CD4-positive, alpha-beta T cell treated with Interleukin-6 at 100 ng/mL for 8 hours (primary cell): ENCODE measurements at places on chromosomes 4 and X.

GRCh38 chr4:2829321-2829932 lies 14.2 kb upstream of the ADD1 start:
- DNase-seq = no peak

DNA sequence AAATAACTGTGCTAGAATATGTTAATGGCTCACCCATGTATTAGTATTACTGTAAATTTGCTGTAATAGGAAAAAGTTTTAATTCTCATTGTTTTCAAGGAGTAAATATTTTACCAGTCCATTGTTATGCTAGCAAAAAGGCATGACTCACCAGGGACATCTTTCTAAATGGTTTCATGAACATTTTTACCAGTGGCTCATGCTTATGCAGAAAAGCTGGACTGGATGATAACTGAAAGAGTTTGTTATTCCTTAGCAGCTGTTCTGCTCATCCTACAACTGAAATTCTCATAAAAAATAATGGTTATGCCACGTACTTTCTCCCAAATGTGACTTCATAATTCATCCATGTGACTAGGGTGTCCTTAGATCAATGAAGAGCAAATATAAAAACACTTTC lies 111.9 kb upstream of the PCDH18 start:
- no peak for DNase-seq

GRCh38 chr4:25743971-25744370 lies 88.3 kb downstream of the SLC34A2 start:
- DNase-seq = no peak

DNA sequence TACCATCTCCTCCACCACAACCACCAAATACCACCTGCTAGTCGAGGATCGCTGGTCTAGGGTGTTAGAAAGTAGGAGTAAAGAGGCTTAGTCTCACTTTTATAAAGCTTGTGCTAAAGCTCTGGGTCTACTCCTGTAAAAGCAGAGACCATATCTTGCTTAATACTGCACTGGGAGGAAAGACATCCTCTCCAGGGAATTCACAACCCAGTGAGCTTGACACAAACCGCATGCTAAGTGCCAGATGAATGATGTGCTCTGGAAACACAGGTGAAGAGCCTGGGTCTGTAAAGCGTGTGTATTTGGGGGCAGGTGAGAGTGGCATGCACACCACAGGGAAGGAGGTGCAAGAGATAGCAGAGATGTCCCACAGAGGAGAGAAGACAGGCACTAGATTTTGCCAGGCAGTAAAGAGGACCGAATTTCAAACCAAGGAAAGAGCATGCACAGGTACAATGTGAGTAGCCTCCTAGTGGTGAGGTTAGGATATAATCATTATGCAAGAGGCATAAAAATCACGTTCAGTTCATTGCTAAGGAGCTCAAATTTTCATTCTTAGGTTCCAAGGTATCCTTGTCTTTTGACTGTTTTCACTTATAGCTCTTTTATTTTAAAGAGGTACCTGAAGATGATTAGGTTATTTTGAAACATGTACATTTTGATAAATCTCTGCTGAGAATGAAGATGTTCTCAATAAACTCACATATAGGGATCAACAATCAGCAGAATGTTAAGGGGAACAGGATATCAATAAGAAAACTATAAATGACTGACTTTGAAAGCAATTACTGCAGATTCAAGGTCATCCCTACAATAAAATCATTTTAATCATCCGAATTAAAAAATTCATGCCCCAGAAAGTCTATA lies 20.7 kb downstream of the TAPT1 start:
- DNase-seq = peak; percentile 22

- DNase-seq = no peak
Measured at GRCh38 chrX:103538728-103539127, 19.4 kb upstream of the RAB40A start.

DNA sequence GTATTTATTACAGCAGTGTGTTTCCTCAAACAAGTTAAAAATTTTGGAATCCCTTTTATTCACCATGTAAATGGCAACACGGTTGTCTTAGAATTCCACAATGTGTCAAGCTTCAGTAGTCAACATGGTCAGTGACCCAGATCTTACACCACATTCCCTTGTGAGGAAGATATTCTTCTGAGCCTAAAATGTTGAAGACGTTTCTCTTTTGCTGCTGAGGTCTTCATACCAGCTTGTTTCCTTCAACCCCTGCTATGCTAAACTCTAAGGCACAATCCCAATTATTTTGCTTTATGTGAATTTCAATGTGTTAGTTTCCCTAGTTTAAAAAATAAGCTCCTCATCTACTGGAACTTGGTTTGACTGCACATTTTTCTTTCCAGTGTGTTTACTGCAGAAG lies 17.6 kb upstream of the LDB2 start:
- DNase-seq = no peak

GRCh38 chr4:96103086-96103485 lies 263.2 kb downstream of the PDHA2 start:
- no peak for DNase-seq

GRCh38 chrX:112473654-112474053 lies 206.1 kb downstream of the LHFPL1 start:
- DNase-seq = no peak

DNA sequence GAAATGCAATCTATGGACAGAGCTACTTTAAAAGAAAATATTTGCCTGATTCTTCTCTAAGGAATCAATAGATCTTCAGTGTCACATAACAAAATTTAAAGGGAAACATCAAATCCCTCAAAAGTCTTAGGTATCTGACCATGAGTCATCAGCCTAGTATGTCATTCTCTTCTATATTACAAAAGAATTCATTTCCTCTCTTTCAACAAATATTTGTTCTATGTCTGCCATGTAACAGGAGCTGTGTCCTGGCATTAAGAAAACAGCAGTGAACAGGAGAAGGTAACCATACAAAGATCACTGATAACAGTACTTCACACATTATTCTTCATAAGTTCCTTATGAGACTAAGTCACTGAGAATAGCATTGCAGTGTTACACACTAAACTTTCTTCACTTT lies 243.6 kb upstream of the DKK2 start:
- no peak for DNase-seq

GRCh38 chrX:31435592-31435991 lies 363.8 kb upstream of the FTHL17 start:
- DNase-seq = no peak

GRCh38 chr4:114941503-114941902 lies 171.9 kb downstream of the NDST4 start:
- no peak for DNase-seq

DNA sequence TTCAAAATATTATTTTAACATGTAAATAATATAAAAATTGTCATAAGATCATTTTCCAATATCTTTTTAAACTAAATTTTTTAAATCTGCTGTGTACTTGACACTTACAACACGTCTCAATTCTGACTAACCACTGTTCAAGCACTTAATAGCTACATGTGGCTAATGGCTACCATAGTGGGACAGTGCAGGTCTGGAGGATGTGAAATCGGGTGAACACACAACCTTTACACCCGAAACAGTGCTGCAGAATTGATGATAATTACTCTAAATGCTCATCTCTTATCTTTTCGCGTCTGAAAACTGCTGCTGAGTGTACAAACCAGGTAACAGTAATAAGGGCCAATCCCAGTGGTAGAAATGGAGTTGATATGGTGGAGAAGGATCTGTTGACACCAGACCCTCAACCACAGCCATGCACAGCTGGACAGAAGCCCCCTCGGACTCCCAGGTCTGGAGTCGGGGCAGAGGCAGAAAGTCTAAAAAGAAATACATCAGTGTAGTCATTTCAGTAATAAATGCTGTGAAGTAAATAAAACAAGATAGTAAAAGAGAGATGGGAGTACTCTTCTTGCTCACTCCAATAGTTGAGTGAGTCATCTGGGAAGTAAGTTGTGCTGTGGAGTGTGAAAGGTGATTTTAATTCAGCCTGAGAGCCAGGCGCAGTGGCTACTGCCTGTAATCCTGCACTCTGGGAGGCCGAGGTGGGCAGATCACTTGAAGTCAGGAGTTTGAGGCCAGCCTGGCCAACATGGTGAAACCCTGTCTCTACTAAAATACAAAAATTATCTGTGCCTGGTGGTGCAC lies 150.0 kb downstream of the CBR4 start:
- no peak for DNase-seq

DNA sequence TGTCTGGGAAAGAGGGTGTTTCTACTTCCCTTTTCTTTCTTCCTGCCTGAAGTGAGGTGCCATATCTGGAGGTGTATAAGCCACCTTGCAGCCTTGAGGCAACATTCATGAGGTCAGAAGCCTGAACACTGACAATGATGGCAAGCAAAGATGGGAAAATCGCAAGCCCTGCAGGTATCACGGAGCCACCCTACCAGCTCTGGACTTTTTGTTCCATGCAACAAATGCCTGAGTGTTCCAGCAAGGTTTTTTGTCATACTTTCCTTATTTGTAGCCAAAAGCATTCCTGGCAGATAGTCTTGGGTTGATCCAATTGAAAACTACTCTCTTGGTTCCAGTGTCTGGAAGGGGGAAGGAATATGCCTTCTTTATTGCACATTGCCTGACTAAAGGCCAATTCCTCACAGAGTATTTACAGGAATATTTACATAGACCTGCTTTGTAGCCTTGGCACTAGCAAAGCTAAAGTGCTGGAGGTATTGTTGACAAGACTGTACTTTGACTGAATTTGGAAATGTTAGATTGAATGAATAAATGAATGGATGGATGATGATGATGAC lies 14.4 kb upstream of the SOD3 start:
- no peak for DNase-seq

- DNase-seq = no peak
Measured at GRCh38 chr4:77695774-77696173, 90.2 kb downstream of the CXCL13 start.

DNA sequence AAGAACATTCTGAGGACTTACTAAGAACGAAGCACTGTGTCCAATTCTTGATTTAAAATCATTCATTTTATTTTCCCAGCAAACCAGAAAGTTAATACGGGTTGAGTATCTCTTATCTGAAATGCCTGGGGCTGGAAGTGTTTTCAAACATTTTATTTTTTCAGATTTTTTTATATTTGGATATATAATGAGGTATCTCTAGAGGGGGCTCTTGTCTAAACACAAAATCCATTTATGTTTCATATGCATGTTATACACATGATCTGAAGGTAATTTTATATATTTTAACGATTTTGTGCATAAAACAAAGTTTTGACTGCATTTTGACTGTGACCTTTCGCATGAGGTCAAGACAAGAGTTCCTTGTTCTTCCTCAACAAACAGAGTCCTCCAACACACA lies 320.9 kb downstream of the ASMT start:
- no peak for DNase-seq

- no peak for DNase-seq
Measured at GRCh38 chr4:166341992-166342391, 469.0 kb downstream of the TLL1 start.

DNA sequence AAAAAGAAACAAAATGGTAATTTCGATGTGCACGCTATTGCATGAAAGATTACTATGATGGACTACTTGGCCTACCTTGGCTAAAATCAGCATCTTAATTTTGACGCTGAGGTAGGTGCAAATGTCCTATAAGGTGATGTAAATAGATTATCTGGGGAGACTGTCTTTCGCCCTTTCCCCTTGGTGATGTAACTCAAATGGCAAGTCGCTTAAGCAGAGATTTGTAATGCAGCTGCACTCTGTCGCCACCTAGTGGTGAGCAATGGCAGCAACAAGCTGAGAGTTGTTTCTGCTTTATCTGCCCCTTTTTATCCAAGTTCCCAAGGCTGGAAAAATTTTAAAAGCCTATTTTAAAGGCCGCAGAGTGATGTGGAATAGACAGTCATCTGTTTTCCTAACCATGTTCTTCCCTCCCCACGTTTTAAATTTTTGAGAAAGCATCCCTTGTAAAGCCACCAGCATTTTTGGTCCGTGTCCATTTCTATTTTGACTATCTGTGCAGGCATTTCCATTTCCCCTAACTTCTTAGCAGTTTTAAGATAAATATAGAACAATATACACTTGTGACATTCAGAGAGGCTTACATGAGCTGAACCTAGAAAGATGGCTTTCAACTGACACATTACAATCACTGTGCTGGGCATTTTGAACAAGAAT lies 62.4 kb upstream of the PDLIM3 start:
- DNase-seq = peak; percentile 61

DNA sequence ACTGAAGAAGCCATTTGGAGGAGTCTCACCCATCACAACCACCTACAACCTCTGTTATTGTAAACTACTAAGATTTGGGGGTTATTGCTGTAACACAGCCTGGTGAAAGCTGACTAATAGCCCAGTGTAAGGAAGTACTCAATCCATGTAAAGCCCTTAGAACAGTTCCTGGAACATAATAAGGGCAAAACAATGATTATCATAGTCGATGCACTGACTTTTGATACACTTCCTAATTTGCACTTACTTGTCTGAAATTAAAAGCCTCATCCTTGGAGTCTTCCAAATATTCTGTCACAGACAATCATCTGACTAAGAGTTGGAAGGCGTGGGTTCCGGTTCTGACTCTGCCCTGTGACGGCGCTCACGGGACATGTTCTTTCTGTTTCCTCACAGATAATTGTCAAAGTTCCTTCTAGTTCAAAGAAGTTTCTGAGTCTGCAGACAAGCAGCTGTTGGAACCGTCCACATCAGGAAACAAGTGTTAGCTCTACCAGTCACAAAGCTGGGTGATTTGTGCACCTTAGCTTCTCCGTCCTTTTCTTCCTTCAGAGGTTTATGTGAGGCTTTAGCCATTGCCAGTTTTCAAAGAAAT lies 33.4 kb upstream of the RASGEF1B start:
- DNase-seq = peak; percentile 64
